EL (cell line): ENCODE measurements at places on chromosomes 13 and 19.
A peak's percentile ranks its signal among the peaks of the same experiment; 100 is the strongest.

DNA sequence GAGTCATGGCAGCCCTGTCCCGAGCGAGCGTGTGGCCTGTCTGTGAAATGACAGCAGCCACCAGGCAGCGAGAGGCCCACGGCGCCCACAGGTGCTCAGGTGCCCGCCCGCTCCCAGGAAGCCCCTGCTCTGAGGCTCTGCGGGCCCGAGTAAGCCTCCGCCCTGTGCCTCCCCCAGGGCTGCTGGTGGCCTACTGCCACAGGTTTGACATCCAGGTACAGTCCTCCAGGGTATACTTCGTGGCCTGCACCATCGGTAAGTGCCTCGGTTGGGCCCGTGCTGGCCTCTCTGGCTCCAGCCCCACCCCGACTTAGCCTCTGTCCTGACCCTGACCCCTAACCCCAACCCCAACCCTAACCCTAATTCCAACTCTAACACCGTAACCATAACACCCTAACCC, 15.0 kb upstream of the TMPRSS9 start:
- no peak for DNase-seq

DNA sequence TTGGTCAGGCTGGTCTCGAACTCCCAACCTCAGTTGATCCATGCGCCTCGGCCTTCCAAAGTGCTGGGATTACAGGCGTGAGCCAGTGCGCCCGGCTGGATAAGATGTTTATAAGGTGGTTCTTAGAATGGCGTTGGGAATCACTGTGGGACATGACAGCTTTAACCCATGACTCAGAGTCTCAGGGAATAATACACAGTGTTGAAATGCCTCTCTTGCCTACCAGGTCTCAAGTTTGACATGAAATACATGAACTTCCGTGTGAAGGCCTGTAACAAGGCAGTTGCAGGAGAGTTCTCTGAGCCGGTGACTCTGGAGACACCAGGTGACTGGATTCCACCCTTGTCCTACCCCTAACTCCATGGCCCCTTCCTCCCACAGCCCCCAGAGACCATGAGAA, 12.6 kb downstream of the FSD1 start:
- DNase-seq, result no peak

GRCh38 chr13:51729866-51730553, 74.0 kb downstream of the DHRS12 start:
- DNase-seq, result peak; percentile 90

DNA sequence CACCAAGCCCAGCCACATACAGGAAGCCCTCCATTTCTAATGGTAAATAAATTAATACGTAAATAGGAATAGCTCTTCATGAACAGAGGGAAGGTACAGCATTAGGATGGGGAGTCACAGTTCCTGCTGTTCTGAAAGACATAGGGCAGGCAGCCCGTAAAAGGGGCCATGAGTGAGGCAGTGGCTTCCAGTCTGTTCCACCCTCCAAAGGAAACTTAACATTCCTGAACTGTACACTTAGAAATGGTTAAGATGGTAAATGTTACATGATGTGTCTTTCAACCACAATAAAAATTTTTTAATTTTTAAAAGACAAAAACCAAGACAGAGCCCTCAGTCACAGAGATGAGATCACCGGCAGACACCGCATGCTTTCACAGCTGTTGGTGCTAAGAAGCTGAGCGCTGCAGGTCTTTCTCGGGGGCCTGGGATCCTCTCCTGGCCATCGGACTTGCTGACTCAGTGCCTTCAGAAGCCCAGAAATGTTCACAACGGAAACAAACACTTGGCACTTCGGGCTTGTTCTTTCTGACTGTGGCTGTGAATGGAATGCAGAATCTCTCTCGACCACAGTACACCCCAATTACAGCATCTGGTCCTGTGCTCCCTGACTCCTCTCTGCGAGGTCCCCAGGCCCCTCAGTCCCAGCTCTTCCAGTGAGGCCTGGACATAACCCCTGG, 36.4 kb downstream of the EPS15L1 start:
- DNase-seq, result peak; percentile 99

GRCh38 chr19:51094696-51095279, 12.1 kb upstream of the KLK14 start:
- peak; percentile 9 for DNase-seq

GRCh38 chr13:95957331-95957730, 95.9 kb downstream of the UGGT2 start:
- no peak for DNase-seq

DNA sequence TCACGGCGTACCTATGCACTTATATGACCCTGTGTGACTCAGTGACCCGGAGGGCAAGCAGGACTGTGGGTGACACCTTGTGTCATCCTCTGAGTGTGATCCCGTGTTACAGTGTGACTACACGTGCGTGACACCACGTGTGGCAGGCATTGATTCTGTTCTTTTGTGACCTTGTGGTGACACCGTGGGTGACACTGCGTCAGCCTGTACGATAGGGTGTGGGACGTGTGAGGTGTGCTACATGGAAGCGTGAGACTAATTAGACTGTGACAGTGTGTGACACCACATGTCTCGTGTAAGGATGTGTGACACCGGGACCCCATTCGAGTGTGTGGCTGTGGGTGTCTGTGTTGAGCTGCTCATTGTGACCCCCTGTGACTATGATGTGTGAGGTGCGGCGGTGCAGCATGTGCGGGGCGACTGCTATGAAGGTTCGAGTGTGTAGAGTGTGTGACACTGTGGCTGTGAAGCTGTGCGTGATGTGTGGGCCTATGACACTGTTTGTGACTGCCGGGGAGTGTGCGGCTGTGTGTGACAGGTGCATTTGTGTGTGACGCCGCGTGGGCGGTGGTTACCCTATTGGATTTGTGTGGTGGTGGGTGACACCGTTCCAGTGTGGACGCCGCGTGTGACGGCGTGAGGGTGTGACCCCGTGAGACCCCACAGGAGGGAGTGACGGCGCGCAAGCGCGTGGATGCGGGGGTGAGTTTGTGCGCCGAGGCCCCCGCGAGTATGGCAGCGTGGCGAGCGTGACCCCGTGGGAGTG, 399 bp upstream of the SPTBN4 start:
- DNase-seq, result no peak

DNA sequence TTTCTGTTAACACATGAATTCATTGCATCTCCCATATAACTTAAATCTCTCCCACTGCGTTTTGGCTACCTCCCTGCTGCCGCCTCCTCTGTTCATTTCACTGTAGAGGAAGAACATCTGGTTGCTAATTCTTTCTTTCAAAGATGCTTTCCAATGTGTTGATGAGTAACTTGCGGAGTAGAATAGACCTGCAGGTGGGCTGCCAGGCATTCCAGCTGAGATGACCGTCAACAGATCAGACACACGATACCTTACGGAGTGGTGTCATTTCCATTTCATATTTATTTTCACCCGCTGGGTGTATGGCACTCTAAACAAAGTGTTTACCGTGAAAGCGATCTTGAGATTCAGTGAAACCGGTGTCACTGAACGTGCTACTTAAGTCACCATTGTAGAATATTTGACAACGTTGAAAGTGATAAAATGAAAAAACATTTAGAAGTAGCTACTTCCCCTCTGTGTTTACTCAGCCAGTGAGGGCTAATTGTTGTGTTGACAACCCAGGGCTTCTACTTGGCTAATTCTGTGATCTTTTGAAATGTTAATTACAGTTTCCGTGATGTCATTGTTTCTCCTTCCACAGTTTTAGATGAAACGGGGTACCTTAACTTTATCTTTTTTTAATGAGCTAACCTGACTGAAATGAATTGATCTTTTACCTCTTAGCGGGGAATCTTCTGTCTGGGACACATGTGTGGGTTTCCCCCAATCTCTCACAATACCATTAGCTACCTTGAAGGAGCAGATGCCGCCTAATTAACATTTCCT, 228.5 kb upstream of the ARGLU1 start:
- DNase-seq, result no peak

- no peak for DNase-seq
Measured at GRCh38 chr19:23436944-23437343, 41.7 kb upstream of the ZNF91 start.

- DNase-seq, result peak; percentile 47
Measured at GRCh38 chr19:46944918-46945628, 74.6 kb upstream of the NPAS1 start.

- DNase-seq, result peak; percentile 4
Measured at GRCh38 chr13:92187378-92187989, 789.1 kb downstream of the GPC5 start.

GRCh38 chr13:32610538-32610937, 24.3 kb downstream of the PDS5B start:
- no peak for DNase-seq

DNA sequence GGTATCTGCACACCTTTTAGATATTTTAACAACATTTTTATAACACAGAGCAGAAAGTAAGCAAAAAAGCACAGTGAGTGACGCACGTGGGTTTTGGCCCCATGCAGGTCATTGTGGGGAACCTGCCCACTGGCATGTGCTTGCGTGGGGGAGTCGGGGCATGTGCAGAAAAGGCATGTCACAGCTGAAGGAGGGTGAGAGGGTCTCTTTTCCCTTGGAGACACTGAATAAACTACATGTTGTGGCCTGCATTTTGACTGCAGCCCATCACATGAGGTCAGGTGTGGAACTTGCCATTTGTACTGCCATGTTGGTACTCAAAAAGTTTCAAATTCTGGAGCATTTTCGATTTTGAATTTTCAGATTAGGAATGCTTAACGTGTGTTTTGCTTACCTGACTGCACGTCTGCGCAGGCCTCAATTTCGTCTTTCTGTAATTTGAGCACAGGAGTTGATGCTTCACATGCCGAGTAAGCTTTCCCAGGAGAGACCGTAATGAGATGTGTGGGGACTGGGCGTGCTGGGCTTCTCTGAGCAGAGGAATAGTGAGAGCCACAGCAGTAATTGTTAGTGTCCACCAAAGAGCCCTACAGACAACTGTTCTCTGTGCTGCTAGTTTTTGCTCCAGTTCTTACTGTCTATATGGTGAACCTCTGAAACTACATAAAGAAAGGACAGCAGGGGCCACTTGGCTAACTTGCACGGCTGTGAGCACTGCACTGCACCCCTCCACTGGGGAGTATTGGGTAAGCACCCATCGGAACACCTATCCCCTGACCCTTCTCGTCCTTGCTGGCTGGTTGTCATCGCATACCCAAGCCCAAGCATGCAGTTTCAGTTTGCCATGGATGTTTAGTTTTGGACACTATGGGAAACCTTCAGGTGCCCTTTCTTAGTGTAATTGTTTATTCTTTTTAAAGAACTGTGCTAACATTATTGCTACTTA, 72.9 kb upstream of the GPR183 start:
- no peak for DNase-seq

DNA sequence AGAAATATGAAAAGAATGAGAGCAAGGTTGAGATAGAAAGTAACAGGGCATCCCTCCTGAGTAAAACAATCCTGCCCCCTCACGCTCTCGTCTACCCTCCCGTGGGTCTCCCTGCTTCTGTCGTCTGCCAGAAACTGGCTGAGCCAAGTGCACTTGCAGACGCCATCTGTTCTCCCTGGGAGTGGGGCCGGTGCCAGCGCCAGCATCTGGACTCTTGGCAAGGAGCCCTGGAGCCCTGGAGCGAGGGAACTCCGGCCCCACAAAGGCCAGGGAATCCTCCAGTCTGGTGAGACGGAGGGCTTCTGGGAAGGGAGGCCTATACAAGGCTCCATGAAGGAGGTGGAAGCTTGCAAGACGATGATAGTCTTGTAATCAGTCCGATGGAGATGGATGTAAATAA, 2.3 kb upstream of the TMEM91 start:
- DNase-seq, result peak; percentile 92

- DNase-seq, result no peak
Measured at GRCh38 chr13:77299587-77299986, 27.3 kb downstream of the MYCBP2 start.

DNA sequence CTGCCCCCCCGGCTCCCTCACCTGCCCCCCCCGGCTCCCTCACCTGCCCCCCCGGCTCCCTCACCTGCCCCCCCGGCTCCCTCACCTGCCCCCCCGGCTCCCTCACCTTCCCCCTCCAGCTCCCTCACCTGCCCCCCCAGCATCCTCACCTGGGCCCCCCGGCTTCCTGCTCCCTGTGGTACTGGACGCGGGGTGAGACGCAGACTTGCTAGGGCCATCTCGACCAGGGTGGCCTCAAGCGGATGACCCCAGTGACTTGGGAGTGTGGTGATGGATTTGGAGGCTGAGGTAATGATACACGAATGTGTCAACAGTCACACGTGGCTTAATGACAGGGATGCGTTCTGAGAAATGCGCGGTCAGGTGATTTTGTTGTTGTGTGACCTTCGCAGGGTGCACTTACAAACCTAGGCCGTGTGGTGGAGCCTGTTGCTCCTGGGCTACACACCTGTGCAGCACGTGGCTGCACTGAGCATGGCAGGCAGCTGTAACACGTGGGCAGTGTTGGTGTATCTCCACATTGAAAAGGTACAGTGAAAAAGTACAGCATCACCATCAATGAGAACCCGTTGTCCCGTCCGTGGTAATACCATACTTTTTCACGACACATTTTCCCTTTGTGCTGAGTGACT, 197.8 kb downstream of the TEX29 start:
- DNase-seq, result no peak

DNA sequence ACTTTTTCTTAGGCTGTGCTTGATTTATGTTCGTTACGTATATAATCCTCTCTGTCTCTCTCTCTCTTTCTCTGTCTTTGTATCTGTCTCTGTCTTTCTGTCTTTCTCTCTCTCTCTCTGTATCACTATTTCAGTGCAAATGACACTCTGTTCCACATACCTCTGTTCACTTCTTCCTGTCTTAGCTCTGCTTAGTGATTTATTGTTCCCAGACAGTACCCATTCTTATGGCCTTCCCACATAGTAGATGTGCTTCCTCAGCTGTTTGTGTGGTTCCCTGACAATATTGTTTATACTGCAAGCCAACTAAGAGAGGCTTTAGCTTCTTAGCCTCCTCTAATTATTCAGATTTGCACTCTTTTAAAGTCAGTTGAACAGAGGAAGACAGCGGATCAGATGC, 1244.2 kb downstream of the DIAPH3 start:
- DNase-seq, result no peak

- DNase-seq, result no peak
Measured at GRCh38 chr13:23497191-23497590, 63.7 kb upstream of the SACS start.

- no peak for DNase-seq
Measured at GRCh38 chr19:53537121-53537520, 824 bp upstream of the ZNF331 start.

- no peak for DNase-seq
Measured at GRCh38 chr13:88979465-88980175, 1308.4 kb downstream of the SLITRK5 start.
